Fibroblast of lung (primary cell): ENCODE measurements at places on chromosomes 3 and 15.
A peak's percentile ranks its signal among the peaks of the same experiment; 100 is the strongest.

- no peak for DNase-seq
These were observed 5.1 kb downstream of the FAM43A start for GRCh38 chr3:194690501-194691372.

- no peak for DNase-seq
These were observed 213.9 kb upstream of the RBMS3 start for GRCh38 chr3:29067007-29067406.

- DNase-seq: peak; percentile 54
These were observed 12.4 kb upstream of the ZNF770 start for GRCh38 chr15:35000511-35000910.

GRCh38 chr3:130838898-130839600, 54.8 kb upstream of the ATP2C1 start:
- no peak for DNase-seq

DNA sequence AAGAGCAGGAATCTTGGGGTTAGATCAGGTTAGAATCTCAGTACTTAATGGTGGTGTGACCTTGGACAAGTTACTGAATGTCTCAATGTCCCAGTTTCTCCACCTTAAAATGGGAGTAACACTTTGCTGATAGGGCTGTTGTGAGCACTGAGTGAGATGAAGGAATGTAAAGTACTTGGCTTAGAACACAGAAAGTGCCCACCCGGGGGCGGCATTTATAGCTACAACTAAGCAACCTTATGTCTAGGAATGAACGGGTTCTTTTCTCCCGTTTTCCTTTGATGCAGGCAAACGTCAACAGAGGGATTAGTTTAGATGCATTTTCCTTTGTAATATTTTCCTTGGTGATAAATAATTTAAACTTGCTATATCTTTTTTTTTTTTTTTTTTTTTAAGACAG, 176.6 kb downstream of the USP13 start:
- DNase-seq: no peak

DNA sequence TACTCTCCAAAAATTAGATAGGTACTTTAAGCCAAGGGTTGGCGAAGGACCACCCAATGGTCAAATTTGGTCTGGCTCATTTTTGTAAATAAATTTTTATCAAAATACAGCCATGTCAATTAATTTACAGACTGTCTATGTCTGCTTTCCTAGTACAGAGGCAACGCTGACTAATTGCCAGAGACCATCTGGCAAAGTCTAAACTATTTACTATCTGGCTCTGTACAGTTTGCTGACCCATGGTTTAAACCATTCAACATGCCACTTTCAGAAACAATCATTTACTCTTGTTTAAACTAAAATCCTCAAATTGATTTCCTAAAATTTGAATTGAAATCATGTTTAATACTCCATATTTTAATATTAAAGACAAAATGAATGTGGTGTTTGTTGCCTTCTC, 25.9 kb downstream of the CBLB start:
- DNase-seq: peak; percentile 58

GRCh38 chr3:192399767-192400166, 327.6 kb downstream of the FGF12 start:
- no peak for DNase-seq

GRCh38 chr15:77417602-77418001, 2.3 kb downstream of the PEAK1 start:
- DNase-seq: peak; percentile 34

- peak; percentile 18 for DNase-seq
These were observed 1.1 kb downstream of the TBC1D2B start for GRCh38 chr15:78076231-78077052.

GRCh38 chr3:44554626-44555592, at the start of gene ZKSCAN7:
ZKSCAN7 (plus strand) TSS chr3:44555193; CDS start chr3:44557048, 1,855 bp downstream.
- DNase-seq: peak; percentile 63
